ENCODE measurements at places on chromosomes 2 and 18. TPM values are rescaled to one million over a fixed set of nuclear protein-coding genes. Genes with fewer than 3 reads are reported as not detected.

Gene TRIM54
- total RNA-seq = 6.0 TPM

GRCh38 chr2:128363934-128364361, 45.3 kb upstream of the HS6ST1 start:
- DNase-seq = no peak

Gene LCT
- total RNA-seq = under 0.01 TPM

Gene ASB18
- 0.79 TPM for total RNA-seq

- DNase-seq = no peak
Observed at GRCh38 chr18:47730795-47731194, 199.7 kb downstream of the SMAD2 start.

All from skin of body (tissue), 3 donors.